ENCODE measurements at places on chromosomes 7 and 10. TPM values are rescaled to one million over a fixed set of nuclear protein-coding genes. Genes with fewer than 3 reads are reported as not detected.

DNA sequence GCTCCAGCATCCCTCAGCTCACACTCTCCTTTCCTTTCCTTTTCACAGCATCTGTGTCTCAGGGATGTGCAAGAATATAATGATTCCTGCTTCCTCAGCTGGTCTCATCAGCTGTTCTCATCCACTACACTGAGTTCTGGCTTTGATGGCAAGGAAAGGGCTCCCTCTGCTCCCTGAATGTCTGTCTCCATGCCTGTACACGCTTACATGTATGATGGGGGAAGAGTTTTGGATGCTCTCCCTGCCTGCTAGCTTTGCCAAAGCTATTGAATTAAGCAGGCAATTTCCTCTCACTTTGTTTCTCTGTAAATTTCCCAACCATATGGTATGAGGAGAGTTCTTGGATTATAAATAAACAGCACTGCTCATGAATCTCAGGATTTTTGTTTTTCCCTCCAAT is 254.5 kb downstream of the SORCS3 start:
- no peak for DNase-seq

DNA sequence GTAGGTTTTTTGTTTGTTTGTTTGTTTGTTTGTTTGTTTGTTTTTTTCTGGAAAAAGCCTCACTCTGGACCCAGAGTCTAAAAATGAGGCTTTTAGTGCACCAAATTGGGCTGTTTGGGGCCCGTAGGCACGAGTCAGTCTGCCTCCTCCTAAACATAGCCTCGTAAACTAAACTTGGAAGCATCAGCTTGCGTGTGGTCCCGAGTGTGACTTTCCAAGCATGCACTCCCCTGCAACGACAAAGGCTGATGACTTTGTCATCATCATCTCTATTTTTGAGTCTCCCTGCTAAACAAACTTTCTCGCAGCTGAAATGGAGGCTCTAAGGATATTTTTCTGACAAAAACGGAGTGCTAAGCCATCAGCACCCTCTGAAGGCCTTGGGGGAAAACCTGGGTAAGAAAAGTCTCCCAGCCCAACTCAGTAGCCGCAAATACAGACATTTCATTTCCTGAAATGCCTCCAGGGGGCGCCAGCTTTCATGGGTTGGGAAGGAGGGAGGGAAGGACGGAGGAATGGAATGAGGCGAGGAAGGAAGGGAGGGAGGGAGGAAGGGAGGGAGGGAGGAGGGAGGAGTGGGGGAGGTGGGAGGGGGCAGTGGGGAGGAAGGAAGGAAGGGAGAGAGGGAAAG is 245.9 kb downstream of the KCNMA1 start:
- DNase-seq: peak; percentile 85

Gene CALML5
- total RNA-seq: not detected

DNA sequence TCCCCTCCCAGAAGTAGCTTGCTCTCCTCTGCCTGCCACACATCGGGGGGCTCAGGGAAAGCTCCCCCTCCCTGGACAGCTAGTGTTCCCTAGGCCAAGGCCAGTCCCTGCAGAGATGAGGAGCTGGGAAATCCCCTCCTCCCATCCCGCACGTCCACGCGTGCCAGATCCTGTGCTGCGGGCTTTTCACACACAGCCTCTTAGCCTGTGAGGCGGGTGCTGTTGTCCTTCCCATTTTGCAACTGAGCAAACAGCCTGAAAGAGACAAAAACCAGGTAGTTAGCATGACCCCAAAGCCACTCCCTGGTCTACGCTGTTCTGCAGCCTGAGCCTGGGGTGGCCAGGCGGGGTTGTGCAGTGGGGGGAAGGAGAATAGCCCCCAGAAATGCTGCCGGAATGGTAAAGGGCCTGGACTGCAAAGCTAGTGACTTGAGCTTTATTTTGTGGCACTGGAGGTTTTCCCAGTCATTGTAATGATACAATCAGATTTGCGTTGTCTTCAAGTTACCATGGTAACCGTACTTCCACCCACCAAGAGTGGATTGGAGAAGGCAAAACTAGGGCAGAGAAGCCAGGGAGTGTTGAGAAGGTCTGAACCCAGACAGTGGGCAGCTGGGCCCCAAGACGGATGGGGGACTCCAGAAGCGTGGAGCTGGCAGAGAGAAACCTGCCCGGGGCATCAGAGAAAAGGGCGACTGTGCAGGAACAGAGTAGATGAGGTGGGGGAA is 98.6 kb upstream of the KCTD7 start:
- DNase-seq: no peak

Gene ITIH5
- 15.6 TPM for total RNA-seq

Gene TDRD1
- 0.57 TPM for total RNA-seq

GRCh38 chr10:46026106-46026505 is 4.3 kb downstream of the NCOA4 start:
- DNase-seq: no peak

DNA sequence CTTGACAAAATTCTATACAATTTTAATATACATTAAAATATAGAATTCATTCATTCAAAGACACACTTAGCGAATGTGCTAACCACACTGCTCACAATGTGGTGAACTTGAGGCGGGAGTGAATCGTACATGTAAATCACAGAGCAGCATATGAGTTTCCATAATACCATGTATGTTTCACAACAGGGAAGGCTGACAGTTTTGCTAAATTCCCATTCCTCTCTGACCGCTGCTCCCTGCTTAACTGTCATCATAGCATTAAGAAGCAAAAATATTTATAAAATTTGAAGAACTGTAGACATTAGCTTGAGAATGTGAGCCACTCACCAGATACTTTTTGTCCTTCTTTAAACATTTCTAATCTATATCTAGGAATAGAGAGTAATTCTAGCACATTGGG is 763.3 kb downstream of the MAGI2 start:
- no peak for DNase-seq

DNA sequence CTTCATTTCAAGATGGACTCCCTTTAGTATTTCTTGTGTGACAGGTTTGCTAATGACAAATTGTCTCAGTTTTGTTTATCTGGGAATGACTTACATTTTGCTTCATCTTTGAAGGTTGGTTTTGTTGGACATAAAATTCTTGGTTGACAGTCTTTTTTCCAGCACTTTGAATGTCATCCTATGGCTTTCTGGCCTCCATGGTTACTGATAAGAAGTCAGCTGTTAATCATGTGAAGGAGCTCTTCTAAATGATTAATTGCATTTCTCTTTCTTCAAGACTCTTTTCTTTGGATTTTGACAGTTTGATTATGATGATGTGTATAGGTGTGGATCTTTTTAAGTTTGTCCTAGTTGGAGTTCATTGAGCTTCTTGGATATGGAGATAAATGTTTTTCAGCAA is 26.9 kb upstream of the HHEX start:
- DNase-seq: no peak

- DNase-seq: no peak
Observed at GRCh38 chr10:112700215-112700671, 249.8 kb upstream of the TCF7L2 start.

GRCh38 chr7:17939606-17940301 is 540 bp downstream of the SNX13 start:
- peak; percentile 70 for DNase-seq

DNA sequence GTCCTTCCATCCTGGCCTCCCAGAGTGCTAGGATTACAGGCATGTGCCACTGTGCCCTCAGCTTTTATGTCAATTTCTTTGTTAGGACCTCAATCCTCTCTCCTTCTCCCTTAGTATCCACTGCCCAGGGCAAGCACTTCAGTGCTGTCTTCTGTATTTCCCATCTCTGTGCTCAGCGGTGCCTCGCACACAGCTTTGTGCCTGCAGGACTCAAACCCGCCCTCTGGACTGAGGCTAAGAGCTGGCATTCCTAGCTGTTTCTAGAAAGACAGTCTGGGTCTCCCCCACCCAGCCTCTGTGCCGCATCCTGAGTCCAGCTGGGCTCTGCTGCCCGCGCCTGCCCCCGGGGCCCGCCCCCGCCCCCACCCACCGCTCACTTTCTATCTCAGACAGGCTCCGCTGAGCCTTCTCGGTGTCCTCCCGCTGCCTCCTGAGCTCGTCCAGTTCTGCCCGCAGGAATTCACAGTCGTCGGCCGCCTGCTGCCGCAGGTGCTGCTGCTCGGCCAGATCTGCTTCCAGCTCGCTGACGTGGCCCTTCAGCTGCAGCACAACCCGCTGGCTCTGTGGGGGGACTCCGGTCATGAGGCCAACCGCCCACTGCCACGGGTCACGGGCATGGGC is 67.3 kb downstream of the SPDYE5 start:
- no peak for DNase-seq

DNA sequence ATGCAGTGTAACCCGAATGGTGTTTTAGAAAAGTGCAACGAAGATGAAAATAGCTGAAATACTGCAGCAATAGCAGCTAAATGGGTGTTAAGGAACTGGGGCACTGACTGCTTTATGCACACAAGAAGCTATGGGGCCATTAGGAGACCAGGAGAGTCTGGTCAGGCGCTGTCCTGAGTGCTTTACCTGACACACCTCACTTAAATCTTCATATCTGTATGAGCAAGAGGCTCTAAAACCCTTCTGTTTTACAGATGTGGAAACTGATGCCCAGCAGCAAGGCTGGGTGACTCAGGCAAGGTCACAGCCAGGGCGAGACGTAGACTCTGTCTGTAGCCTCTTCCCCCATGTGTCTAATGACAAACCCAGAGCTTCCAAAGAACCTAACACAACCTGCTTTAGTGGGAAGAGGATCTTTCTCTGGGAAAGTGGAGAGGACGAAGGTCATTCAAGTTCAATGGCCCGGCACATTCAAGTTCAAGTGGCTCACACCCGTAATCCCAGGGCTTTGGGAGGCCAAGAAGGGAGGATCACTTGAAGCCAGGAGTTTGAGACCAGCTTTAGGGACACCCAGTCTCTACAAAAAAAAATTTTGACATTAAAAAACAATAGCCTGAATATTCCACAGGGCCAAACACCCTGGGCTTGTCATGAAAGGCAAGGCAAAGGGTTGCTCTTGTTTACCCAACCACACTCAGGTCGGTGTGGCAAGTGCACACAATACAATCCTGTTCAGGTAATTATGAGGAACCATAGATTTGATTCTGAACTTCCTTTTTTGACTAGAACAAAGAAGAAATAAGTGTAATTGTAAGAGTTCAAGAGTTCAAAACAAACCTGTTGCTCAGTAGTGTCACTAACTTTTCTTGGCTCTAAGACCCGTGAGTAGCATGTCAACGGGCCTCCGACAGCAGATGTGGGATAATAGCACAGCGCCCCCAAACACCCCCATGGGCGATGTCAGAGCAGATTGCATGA is 53.7 kb upstream of the KLF6 start:
- DNase-seq: no peak

DNA sequence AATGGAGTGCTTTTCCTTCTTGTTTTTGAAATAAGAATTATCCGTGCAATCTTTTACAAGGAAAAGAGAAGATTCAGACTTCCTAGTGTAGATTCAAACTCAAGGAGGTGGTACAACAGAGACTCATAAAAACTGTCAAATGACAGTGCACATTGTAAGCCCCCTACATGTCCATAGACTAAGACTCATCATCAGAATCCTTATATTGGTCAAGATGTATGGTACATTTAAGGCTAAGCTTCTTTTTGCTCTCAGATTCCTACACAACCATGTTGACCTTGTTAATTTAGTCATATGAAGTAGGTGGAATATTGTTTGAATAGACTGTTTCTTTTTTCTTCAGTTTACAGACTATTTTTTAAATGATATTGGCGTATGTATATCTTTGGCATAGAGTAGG is 11.6 kb downstream of the CD36 start:
- no peak for DNase-seq

- DNase-seq: no peak
Observed at GRCh38 chr10:59801171-59801570, 47.9 kb upstream of the MRLN start.

DNA sequence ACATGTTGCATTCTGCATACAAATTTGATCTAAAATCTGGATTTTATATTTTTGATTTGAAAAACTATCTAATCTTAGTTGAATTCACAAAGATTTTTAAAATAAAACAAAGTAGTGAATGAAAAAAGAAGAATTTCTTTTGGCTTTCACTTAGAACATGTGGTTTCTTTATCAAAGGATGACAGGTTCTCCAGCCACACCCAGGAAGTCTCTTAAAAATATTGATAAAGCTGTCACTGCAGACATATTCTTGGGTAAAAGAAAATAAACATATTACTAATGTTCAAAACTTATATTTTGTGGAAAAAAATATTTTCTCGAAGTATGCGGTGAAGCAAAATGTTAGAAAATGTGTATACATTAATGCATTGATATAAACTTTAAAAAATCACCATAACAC is 44.3 kb downstream of the ARL4A start:
- no peak for DNase-seq

DNA sequence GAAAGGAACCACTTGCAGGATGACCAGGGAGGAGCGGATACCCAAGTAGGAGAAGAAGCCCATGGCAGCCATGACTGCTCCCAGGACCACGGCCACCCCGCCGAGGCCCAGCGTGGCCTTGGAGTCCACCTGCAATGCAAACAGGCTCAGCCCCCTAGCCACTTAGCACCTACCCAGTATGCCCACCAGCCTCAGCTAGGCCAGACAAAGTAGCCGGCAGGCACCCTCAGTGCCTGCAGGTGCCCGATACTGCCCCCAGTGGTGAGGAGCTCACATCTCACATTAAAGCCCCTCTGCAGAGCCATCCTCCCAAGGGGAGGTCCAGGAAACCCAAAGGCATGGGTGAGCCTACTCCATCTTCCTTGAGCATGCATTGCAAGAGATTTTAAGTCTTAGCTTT is 6.6 kb downstream of the NPC1L1 start:
- peak; percentile 37 for DNase-seq

Gene PIK3AP1
- total RNA-seq: 10.9 TPM

GRCh38 chr10:83957168-83957947 is 182.0 kb upstream of the GHITM start:
- DNase-seq: no peak

DNA sequence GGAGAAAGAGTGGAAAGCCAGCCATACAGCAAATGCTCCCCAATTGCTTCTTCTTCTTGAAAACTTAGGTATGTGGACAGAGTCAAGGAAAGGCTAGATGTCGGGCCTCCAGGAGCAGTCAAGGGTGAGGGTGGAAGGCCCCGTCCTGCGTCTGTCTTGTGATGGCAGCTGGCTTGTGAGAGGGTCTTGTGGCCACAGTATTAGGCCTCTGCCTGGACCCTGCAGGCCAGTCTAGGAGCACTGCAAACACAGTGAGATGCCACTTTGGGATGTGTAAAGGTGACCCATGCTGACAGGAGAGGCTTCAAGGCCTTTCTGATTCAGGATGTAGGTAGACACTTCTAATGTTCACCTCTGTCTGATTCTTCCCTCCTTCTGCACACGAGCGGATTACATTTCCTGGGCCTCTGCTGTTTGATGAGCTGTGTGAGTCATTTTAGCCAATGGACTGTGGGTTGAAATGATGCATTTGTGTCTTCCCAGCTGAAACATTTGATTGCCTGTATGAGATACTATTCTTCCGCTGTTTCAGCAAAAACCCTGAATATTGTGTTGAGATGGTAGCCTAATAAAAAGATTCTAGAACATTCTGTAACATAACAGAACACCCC is 135.4 kb downstream of the EMX2 start:
- DNase-seq: no peak

Gene PNLIPRP3
- not detected for total RNA-seq

GRCh38 chr10:121138112-121138860 is 287.1 kb downstream of the WDR11 start:
- DNase-seq: peak; percentile 12
